Activated T-helper 2 cell treated with anti-CD3 and anti-CD28 coated beads, Interferon-gamma antibody, Interleukin-2, Interleukin-4, amounts not matched to agents 10 μg/mL and 5 μg/mL and 100 μg/mL, durations not matched to agents 14 hours and 24 hours and 36 hours (primary cell): ENCODE measurements at places on chromosomes 2 and 18. TPM values are rescaled to one million over a fixed set of nuclear protein-coding genes. Genes with fewer than 3 reads are reported as not detected.

DNA sequence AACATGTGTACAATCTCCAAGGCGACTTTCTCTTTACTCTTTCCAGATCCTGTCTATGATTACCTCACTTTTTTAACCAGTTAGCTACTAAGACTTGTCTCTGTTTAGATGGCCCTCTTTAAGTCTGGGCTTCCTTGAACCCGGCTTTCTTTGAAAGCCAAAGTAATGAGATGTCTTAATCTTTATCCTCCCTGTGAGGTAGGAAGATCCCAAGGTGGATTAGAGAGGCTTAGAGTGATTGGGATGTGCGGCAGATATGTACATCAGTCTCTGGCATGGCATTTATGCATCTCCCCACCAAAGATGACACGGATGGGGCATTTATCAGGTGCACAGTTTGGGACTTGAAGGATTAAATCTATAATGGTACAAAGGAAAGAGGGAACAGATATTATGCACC is 186.3 kb downstream of the FSHR start:
- no peaks in the 10 kb centered on the region for H3K4me1 ChIP-seq
- H3K27me3 ChIP-seq = no peaks in the 10 kb centered on the region
- DNase-seq = no peak
- H3K4me3 ChIP-seq = no peak overlapping the region

DNA sequence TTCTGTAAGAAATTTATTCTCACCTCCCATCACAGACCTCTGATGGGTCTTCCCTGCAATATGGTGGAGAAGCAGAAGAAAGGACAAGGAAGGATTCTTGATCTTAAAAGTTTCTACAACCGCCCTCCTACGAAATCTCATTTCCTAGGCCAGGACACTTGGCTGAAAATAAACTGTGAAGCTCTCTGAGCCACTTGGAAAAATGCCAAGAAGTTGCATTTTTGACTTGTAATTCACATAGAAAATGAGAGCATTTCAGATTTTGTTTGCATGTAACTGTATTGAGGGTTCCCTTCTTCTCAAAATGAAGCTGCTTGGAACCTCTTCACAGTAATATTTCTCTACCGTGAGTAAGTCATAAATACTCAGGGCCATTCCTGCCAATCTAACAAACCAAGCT is 458.3 kb upstream of the SLC14A2 start:
- no peaks in the 10 kb centered on the region for H3K4me1 ChIP-seq
- no peaks in the 10 kb centered on the region for H3K36me3 ChIP-seq
- H3K27ac ChIP-seq = no peak overlapping the region
- DNase-seq = no peak
- H3K27me3 ChIP-seq = peaks cover 6% of the 10 kb centered on the region

PCARE gene
- total RNA-seq = not detected in 2 replicates

DNA sequence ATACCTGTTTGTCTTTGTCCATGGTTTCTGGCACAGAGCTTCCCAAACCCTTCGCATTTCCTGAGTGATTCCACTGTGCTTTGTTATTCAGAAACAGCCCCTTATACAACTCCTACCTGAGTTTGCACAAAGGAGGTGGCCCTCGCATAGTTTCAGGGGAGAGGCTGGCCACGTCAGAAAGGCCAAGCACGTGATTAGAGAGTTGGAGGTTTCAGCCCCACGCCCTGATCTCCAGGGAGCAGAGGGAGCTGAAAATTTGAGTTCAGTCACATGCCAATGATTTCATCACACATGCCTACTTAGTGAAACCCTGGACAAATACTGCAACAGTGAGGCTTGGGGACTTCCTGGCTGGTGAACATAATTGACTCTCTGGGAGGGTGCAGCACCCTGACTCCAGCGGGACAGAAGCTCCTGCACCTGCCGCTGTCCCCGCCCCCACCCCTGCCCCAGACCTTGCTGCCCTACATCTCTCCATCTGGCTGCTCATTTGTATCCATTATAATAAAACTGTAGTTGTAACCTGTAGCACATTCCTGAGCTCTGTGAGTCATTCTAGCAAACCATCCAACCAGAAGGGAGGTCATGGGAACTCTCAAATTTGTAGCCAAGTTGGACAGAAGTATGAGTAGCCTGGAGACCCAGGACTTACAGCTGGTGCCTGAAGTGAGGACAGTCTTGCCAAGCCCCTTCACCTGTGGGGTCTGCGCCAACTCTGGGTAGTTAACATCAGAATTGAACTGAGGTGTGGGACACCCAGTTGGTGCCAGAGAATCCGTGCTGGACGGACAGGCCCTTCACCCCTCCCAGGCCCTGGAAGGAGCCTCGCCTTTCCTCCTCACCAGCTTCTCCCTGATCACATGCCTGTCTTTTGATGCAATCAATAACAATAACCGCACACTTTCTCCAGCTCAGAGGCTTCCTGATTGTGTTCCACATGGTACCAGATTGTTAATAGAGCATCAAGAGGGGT is 224.3 kb downstream of the ANAPC1 start:
- H3K27me3 ChIP-seq = peaks cover 55% of the 10 kb centered on the region
- no peak for DNase-seq
- H3K4me3 ChIP-seq = no peak overlapping the region
- H3K27ac ChIP-seq = no peak overlapping the region

DNA sequence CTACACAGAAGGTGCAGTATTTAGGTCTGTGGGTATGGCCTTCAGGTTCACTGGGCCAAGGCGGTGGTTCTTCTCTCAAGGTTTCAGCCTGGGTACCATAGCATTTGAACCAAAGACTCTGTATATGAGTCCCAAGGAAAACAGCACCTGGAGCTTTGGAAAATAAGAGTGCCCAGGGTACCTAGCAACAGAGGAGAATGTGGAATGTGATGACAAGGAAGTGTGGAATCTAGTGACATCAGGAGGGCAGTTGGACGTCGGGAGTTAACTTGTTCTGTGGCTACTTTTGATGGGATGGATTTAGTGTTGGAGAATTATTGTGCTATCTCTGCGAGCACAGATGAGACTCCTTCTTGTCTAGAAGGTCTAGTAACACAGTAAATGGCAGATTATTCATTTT is 201.2 kb downstream of the NOL4 start:
- H3K27ac ChIP-seq = no peak overlapping the region
- no peak overlapping the region for H3K4me3 ChIP-seq

- no peak overlapping the region for H3K4me3 ChIP-seq
- peaks cover 3% of the 10 kb centered on the region for H3K36me3 ChIP-seq
- no peak for DNase-seq
- peaks cover 5% of the 10 kb centered on the region for H3K27me3 ChIP-seq
- H3K27ac ChIP-seq = no peak overlapping the region
Measured at GRCh38 chr2:105974812-105975211, 219.3 kb downstream of the UXS1 start.

GRCh38 chr2:240326246-240326645 is 109.2 kb upstream of the GPC1 start:
- no peaks in the 10 kb centered on the region for H3K4me1 ChIP-seq
- peaks cover under 1% of the 10 kb centered on the region for H3K27me3 ChIP-seq
- no peak overlapping the region for H3K4me3 ChIP-seq
- H3K27ac ChIP-seq = no peak overlapping the region

DNA sequence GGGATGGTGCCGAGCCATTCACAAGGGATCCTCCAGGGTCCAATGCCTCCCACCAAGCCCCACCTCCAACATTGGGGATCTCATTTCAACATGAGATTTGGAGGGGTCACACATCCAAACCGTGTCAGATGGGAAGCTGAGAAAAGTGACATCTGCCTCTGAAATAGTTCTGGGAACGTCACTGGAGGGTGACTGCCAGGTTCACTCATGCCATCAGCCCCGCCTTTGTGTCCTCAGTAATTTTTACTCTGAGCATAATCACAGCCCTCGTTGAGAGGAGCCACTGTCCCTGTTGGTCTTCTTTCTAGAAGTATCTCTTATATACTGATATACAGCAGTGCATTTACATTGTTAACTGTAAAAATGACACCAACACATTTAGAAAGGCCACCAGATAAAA is 67.4 kb downstream of the KLHL29 start:
- peaks cover 21% of the 10 kb centered on the region for H3K4me1 ChIP-seq
- H3K27ac ChIP-seq = no peak overlapping the region
- no peak for DNase-seq
- H3K4me3 ChIP-seq = no peak overlapping the region
- peaks cover 19% of the 10 kb centered on the region for H3K27me3 ChIP-seq

DNA sequence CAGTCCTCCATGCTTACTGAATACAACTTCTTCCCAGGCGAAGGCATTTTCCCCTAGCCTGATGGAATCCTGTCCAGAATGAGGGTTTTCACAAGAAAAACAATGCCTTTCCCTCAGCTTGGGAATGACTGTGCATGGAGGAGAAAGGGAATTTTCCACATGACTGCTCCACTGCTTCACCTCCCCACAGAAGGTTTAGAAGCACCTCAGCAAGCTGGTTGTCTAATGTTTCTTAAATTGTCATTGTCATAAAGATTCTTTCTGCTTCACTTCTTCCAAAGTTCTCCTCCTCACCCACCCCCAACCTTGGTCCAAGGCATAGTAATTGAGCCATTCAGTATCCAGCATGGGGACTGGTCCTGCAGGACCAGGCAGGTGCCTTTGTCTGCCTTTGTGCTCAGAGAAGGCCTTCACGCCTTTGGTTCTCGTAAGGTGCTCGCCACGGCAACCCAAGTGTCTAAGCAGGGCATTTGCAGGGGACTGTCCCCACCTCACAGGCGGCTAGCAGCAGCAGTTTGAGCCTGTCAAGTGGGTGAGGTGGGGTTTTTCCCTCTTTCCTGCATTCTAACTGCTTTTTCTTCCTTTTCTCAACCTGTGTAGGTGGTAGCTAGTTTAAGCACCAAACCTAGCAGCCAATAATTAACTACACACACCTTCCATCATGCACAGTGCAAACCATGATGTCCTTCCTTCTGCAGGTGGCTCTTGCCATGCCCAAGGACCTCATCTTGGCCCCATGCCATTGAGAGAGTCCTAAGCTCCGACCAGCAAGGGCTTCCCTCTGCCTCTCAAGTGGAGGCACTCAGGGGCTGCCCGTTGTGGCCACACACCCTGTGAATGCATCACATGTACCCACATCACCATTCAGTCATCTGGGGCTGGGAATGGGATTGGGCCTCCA is 65.7 kb upstream of the BCL2L11 start:
- H3K27ac ChIP-seq = peak overlapping the region; percentile 64
- peaks cover 33% of the 10 kb centered on the region for H3K4me1 ChIP-seq
- DNase-seq = no peak

GRCh38 chr2:23207871-23208270 is 177.1 kb upstream of the KLHL29 start:
- H3K4me1 ChIP-seq = no peaks in the 10 kb centered on the region
- no peaks in the 10 kb centered on the region for H3K36me3 ChIP-seq
- H3K27me3 ChIP-seq = peaks cover 4% of the 10 kb centered on the region
- no peak for DNase-seq

G6PC2 gene
- total RNA-seq = not detected in 2 replicates

DNA sequence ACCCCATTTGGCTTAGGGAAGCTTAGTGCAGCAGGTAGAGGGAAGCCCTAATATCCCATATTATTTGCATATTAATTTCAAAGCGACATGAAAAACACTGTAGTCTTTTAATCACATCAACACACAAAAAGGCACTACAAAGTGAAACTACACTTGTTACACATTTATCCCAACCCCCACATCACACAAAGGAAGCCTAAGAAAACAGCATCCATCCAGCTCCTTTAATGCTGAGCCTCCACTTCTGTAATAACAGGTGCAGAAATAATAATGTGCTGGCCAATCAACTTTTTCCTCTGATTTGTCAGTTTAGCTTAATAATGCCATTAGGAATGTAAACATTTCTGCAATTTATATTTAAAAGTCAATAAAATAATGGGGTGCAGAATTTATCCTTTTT is 274.0 kb downstream of the TCF4 start:
- no peaks in the 10 kb centered on the region for H3K36me3 ChIP-seq
- H3K27ac ChIP-seq = no peak overlapping the region
- H3K4me3 ChIP-seq = no peak overlapping the region
- no peak for DNase-seq

DNA sequence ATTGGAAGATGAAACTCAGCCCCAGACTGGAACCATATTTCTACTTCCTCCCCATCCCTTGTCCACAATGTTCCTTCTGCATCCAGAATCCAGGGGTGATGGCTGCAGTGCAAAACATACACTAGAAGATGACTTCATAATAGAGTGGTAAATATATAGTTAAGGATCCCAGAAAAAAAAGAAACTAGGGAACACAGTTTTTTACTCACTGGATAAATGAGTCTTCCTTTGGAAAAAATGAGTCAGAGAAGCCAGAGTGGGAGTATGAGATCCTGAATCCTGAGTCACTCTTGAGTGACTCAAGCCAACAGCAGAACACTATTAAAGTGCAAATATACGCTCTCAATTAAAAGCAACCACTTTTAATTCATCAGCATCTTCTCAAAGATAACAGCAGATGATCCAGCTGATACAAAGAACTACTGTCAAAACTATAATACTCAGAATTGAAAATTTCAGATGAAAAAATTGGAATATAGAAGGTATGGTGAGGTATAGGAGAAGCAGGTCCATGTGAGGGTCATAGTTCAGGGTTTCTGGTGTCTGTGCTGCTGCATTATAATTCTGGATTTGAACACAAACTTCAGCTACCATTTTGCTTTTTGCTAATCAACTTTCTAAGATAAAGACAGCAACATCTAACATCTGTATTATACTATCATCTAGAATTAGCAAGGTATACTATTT is 987.2 kb upstream of the CDH2 start:
- no peaks in the 10 kb centered on the region for H3K4me1 ChIP-seq
- DNase-seq = no peak

- peaks cover 8% of the 10 kb centered on the region for H3K27me3 ChIP-seq
- peaks cover 10% of the 10 kb centered on the region for H3K4me1 ChIP-seq
- H3K4me3 ChIP-seq = no peak overlapping the region
- no peak for DNase-seq
- H3K36me3 ChIP-seq = no peaks in the 10 kb centered on the region
Measured at GRCh38 chr2:33071591-33071990, 124.8 kb downstream of the LTBP1 start.

GRCh38 chr2:196985511-196986183 is 59.1 kb upstream of the PGAP1 start:
- no peaks in the 10 kb centered on the region for H3K27me3 ChIP-seq
- H3K4me3 ChIP-seq = no peak overlapping the region
- H3K27ac ChIP-seq = no peak overlapping the region
- peaks cover 65% of the 10 kb centered on the region for H3K36me3 ChIP-seq
- peaks cover 54% of the 10 kb centered on the region for H3K4me1 ChIP-seq

HTR2B gene
- not detected in 2 replicates for total RNA-seq
